ENCODE measurements at places on chromosomes 5 and 9.

- DNase-seq: no peak
Observed at GRCh38 chr5:179198825-179199224, 138.7 kb downstream of the ZNF354C start.

- no peak for DNase-seq
Observed at GRCh38 chr5:88829054-88829453, 53.9 kb downstream of the MEF2C start.

DNA sequence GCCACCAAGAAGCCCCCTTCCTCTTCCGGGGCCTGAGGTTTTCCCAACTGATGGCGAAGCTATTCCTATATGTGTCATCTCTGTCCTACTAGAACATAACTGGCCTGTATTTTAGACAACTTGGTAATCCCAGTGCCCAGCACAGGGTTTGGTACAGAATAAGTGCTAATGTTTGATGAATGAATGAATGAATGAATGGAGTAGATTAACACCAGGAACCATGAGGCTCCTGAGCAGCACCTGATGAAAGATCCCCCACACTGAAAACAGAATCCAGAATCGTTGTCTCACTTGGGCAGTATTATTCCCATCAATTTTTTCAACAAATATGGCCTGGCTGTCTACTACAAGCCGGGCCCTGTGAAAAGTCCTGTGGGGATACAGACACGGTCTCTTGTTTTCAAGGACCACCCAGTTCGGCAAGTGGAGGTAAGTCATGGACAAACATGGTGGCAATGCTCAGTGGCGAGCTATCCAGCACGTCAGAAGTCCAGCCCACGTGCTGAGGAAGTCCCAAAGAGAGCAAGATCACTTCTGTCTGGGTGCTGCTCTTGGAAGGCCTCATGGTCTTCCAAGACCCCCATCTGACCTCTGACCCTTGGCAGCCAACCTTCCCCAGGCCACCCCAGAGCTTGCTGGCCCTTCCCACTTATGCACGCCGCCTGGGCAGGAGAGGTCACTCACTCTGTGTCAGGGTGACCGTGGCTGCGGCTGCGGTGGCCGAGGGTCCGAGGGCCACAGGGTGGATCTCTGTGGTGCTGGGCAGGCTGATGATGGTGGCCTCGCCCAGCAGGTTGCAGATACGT, 1.0 kb downstream of the NAIF1 start:
- no peak for DNase-seq

GRCh38 chr5:8694545-8694944, 825.6 kb downstream of the MTRR start:
- DNase-seq: no peak

DNA sequence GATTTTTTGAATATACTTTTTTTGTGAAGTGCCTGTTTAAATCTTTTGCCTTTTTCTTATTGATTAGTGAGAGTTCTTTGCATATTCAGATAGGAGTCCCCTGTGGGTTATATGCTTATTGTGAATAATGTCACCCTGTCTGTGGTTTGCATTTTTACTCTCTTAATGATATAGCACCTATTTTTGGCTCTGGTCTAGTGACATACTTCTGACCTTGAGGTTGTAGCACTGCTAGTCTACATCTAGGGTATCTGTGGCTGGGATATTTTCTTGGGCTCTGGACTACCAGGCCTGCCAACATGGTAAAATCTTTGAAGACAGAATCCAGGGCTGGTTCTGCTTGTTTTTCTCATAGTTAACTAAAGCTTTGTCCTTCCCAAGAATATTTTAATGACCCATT, 13.5 kb upstream of the NKX2-5 start:
- DNase-seq: no peak

DNA sequence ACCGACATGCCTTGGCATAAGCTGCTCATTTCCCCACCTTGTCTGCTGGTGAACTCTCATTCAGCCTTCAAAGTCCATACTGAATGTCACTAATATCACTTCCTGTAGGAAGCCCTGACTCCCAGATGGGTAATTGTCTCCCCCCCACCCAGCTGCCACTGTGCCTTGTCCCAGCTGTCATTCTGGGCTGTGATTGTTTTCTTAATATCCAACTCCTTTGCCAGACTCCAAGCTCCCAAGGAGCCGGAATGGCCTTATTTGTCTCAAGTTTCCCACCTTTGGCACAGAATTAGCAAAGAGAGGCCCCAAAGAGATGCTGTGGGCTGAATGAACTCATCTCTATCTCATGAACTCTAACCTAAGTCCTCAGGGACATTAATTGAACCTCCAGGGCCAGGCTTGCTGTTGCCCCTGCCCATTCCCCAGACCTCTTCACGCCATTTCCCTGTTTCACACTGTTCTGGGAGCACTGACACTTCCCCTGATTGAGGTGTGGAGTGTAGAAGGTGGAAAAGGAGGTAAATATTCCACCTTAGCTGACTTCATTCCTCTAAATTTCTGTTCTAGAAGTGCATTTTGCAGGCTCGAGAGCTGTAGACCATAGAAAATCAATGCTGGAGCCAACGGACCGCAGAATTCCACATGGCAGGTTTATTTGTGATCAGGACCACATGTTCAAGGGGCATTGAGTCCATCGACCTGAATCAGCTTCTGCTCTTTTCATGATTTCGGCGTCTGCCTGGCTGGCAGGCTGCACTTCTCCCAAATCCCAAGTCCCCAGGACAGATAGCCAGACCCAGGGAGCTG, 4.9 kb upstream of the SH3PXD2B start:
- DNase-seq: no peak

DNA sequence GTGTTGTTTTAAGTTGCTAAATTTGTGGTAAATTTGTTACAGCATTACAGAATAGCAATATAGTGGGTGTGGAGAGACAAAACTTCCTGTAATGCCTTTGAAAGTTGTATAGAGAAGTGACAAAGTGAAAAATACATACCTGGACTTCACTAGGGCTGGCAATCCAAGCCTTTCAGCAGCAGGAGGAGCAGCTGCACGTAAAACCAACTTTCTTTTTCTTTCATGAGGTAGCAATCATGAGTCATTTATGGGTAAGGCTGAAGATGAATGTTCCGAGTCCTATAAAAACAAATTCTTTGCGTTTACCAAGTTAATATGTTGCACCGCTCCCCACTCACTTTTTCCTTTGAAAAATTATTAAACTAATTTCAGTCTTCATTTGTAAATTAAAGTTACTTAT, 1138.2 kb downstream of the TAF11L14 start:
- DNase-seq: no peak

DNA sequence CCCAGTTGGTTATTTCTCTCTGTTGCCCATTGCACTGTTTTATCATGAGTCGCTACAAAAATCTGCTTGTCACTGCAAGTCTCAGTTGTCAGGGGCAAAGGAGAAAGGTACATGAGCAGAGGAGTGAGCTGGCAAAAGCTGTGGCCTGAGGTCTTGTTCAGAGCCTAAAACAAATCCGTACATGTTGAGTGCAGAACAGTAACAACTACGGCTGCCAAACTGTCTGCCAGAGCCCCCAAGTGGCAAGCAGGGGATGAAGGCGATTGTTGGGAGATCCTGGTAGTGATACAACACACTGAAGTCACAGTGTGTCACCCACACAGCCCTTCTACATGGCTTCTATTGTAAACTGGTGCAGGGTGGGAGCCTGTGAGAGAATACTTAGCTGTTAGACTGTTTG, 50.9 kb downstream of the BRINP1 start:
- no peak for DNase-seq

DNA sequence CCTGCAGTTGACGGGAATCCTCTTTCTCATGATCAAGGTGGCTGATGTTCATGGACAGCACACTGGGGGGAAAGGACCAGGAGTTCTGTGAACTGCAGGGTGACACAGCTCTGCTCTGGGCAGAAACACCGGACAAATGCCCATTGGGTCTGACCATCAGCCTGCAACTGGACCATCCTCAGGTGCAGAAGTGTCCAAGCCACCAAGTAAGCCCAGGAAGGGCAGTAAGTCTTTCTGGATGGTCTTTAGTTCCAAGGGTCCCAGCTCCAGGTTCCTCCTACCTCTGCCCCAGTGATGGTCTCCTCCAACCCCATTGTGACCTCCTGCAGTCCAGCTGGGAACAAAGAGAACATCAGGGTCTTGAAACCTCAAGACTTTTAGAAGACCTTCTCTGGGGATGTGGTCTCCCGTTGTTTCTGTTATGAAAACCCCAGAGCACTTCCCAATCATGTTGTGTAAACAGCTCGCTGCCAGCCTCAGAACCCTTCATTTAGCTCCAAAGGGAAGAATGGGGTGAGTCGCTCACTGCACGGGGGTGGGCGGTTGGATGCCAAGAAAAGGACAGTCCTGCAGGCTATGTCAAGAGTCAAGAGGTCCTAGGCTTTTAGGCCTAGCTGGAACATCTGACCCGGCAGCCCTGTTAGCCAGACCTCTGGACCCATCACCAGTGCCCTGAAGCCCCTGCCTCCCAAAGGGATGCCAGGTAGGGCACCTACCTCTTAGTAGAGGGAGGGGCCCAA, 41.8 kb upstream of the TCF7 start:
- DNase-seq: no peak

DNA sequence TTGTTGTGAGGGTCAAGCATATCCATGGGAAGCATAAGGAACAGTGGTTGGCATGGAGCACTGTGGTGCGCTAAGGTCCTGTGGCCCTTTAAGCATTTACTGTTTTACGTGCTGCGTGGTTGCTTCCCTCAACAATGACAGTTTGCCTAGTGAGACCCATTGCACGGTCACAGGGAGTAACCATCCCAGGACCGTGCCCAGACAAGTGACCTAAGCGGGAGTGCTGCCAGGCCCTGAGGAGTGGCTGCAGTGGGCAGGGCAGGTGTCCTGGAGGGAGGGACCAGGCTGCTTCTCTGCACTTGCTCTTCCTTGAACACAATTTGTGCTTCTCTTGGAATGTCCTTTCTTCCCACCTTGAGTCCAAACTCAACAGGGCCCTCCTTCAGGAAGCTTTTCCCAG, 64.6 kb downstream of the RGS3 start:
- DNase-seq: no peak

- no peak for DNase-seq
Observed at GRCh38 chr5:158096835-158097234, 237.9 kb upstream of the CLINT1 start.

GRCh38 chr9:135338546-135338945, 141.0 kb upstream of the PPP1R26 start:
- no peak for DNase-seq

Data from pulmonary artery endothelial cell (primary cell).